Fibroblast of lung (primary cell): ENCODE measurements at places on chromosomes 2 and 18. TPM values are rescaled to one million over a fixed set of nuclear protein-coding genes. Genes with fewer than 3 reads are reported as not detected.

GRCh38 chr2:64141674-64142405 is 2.4 kb downstream of the PELI1 start:
- peak; percentile 43 for DNase-seq

DNA sequence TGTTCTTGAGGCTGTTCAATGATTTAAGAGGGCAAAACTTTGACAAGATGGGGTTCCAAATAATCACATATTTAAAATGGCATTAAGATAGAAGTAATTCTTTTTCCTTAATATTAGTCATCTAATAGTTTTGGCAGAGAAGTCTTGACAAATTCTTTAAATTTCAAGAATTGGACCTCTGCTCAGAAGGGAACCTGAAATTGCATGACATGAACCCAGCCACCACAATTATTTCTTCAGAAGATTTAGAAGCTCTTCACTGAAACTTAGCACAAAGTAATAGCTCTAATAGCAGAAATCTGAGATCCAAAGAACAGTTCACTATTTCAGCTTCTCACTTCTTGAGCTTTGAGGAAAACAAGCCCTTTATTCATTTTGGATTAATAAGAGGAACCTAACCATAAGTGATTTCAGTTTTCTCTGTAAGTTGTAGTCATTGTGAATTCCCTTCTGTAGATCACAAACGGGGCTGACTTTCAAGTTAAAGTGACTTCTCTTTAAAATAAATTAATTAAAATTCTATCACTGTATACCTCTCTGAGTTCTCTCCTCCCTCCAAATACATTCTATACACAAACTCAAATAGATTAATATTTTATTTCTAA is 100.6 kb upstream of the ITGA4 start:
- DNase-seq = no peak

DNA sequence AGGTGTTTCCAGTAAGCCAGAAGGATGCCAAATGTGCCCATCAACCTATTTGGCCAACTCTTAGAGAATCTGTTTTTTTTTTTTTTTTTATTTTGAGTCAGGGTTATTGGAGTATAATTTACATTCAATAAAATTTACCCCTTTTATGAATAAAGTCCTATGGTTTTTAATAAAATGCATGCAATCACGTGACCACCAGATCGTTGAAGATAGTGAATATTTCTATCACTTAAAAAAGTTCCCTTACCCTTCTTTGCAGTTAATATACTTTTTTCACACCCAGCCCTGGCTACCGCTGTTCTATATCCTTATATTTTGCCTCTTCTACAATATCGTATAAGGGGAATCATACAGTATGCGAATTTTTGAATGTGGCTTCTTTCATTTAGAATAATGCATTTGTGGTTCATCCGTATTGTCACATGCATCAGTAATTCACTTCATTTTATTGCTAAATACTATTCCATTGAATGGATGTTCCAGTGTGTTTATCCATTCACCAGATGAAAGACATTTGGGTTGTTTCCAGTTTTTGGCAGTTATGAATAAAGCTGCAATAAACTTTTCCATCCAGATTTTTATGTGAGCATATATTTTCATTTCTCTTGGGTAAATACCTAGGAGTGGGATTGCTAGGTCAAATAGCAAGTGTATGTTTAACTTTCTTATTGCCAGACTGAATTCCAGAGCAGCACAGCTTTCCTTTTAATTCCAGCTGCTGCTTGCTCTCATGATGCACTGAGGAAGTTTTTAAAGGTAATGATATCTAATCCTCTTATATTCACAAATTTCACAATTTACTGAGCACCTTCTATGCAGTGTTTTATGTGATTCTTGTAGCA is 156.3 kb upstream of the NT5C1B start:
- no peak for DNase-seq

DNA sequence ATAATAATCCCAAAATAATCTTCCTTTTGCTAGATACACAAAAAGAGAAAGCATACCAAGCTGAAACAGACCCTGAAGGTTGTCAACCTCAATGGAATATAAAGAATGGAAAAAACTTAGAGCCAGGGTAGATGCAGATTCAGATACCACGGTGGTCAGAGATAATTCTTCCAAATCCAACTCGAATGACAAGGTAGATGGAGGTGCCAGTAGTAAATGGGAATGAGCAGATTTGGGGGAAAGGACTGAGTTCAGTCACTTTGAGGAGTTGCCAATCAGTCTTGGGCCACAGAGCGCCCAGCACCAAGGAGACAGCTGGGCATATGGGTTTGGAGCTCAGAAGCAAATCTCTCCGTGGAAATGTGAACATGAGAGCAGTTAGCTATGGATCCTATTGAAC is 3.4 kb upstream of the CHMP1B start:
- DNase-seq = no peak

DNA sequence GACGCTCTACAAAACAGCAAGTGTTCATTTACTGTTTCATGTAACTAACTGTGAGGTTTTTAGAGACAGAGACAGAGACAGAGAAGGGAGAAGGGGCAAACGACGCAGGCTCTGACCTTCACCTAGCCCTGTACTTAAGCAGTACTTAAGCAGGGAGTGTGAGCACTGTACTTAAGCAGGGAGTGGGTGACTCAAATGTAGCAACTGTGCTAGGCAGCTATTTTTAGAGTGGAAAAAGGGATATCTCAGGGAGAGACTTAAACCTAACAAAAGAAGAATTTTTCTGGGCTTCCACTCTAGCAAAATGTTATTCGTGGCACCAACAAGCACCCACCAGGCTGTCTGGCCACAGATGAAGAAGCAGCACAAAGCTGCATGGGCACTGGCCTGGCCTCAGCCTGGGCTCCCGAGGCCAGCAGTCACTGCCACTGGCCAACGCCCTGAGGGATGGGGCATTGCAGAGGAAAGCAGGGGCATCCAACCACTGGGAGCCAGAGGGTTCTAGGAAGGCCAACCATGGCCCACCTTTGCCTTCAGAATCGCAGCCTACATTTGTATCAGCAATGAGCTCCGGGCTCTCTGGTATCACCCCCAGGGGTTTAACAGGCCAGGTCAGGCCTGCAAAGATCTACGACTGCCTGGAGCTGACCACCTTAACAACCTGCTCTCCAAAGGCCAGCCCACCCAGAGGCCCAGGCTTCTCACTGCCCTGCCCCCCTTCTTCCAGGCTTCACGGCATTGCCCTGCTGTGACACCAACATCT is 154.3 kb downstream of the TTC32 start:
- peak; percentile 62 for DNase-seq

GRCh38 chr2:224938651-224939182 is 103.6 kb downstream of the DOCK10 start:
- peak; percentile 84 for DNase-seq

GRCh38 chr18:57630754-57631595 is 9.3 kb upstream of the NARS1 start:
- DNase-seq = peak; percentile 31

DNA sequence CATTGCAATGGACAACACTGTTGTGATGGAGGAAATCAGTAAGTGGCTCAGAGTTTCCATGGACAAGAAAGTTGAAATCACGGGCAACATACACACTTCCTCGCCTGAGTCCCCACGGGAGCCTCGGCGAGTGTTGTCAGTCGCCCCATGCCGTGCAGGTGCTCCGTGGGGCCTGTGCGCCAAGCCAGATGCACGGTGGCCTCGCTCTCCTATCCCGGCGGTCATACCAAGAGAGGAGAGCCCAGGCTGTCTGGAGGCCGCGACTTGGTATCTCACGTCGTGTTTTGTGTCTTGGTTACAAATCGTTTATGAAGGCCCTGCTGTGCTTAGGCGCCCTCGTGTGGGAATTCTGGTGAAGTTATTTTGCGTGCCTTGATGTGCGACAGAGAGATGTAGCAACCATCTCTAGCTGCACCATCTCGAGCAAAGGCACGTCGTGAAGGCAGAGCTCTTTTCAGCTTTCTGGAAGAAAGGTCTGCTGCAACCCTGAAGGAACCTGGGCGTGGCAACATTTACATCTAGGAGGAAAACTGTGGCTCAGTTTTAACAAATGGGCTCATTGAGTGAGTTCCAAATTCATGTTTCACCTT is 21.8 kb downstream of the ATG4B start:
- DNase-seq = peak; percentile 82

DNA sequence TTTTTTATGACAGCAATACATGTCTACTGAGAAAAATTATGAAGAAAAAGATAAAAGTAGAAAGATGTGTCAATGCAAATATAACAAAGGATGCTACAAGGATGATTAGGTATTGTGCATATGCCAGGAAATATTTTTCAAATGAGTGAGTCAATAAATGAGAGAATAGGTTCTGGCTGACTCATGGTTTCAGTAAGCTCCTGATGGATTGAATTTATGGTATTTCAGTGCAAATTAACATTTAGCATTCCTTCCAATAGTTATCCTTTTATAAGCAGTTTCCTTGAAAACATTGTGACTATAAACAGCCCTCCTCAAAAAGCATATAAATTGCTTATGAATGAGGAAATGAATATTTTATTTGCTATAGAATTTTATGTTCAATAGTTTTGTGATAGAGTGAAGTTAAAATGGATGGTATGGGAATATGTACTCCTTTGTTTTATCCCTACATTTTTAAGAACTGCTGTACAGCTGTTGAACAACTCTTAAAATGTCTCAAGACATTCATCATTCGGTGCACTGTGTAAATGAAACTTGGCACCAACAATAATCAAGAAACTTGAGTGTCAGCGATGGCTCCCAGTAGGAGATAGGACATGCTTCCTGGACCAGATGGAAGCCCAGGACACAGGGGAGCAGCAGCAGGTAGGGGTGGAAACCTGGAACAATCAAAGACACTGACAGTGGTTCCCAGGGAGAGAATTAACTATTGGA is 144.7 kb downstream of the PMAIP1 start:
- peak; percentile 43 for DNase-seq

DNA sequence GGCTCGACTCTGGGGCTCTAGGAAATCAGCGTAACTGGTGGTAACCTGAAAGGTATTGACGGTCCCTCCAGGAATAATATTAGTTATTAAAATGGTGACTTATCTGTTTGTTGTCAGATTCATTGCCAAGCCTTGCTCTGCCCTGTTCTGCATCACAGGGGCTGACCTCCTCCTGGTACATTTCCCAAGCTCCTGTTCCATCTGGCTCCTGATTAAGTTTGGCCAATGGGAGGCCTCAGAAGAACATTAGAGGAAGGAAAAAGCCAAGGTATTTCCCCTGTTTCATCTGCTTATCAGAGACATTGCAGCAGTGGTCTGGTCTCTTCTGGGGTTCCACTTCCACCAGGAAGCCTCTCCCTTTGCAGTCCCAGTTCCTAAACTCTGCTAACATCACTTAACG is 527.0 kb downstream of the TNS1 start:
- no peak for DNase-seq

DNA sequence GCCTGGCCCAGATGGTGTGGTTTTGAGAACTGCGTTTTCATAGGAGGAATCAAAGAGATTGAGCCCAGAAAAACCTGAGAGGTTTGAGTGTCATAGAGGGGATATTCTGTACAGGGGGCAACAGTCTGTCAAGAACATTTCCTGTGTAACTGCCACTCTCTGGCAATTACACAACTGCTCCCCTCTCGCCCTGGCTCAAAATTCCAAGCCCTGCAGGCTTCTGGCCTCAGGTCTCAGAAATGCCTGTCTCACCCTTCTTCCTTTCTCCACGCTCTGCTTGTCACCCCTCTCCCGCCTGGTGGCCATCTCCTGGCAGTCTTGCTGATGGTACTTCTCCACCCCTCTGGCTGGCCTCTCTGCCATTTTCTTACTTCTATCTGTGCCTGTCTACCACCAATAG is 4.0 kb downstream of the VAMP5 start:
- no peak for DNase-seq

- no peak for DNase-seq
Observed at GRCh38 chr2:49332415-49332814, 178.1 kb upstream of the FSHR start.

GRCh38 chr2:42964439-42965083 is 172.2 kb upstream of the HAAO start:
- DNase-seq = peak; percentile 99

DNA sequence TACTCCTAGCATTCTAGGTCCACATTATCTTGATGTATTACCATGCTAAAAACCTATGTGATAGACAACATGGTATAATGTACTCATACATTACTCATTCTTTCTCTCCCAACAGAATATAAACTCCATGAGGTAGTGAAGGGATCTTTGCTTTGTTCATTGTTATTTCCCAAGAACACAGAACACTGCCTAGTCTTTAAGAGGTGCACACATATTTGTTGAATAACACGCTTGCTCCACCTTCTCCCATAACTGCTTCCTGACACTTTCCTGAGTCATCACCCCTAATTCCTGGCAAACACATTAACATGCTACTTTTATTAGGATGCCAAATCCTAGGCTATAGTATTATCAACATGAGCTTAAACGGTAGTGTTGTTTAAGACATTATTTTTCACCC is 41.3 kb downstream of the REV1 start:
- DNase-seq = no peak

DNA sequence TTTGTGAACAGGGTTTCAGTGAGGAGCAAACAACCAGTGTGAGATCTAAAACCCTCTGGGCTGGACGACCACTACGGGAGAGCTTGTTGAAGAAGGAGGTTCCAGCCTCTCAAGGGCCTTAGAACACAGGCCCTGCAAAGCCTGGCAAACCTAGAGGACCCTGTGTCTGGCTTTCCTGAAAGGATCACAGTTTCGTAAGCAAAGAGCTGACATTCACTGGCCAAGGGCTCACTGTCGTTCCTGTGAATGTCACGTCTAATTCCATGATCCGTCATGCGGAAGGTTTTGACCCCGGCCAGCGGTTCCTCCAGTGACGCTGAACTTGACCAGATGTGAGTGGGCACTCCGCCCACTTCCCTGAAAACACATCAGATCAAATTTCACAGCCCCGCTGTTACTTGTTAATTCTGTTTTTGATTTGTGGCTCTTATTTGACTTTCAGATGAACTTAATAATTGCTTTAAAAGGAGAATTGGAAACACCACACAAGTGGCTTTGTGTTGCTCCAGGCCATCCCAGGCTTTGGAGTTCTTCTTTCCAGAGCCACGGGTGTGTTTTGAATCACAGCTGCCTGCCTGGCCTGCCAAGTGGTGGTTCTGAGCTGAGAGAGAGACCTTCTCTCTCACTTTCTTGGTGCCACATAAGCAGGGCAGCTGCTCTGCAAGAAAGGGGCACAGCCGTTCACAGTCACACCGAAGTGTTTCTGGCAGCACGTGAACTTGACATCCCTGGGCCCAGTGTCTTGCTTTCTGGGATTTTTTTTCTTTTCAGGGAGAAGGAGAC is 308.4 kb downstream of the NDUFA10 start:
- DNase-seq = peak; percentile 53

GRCh38 chr2:7956126-7956689 is 725.6 kb upstream of the ID2 start:
- DNase-seq = peak; percentile 11

LRRC30 gene
- total RNA-seq = not detected in 2 replicates

GLB1L gene
- total RNA-seq = 28.2 and 47.0 TPM in 2 replicates

ANKRD29 gene
- total RNA-seq = 4.1 and 6.9 TPM in 2 replicates

ARL5A gene
- 32.9 and 40.3 TPM in 2 replicates for total RNA-seq

TRIM43B gene
- not detected in 2 replicates for total RNA-seq

ALPP gene
- not detected in 2 replicates for total RNA-seq

KIAA2012 gene
- total RNA-seq = under 0.01 TPM in 1 of 2 replicates, not detected in the other

FAHD2B gene
- total RNA-seq = 7.3 and 8.7 TPM in 2 replicates

REV1 gene
- total RNA-seq = 32.1 and 39.3 TPM in 2 replicates

LDAH gene
- 22.1 and 22.8 TPM in 2 replicates for total RNA-seq
